Caco-2 (cell line): ENCODE measurements at places on chromosomes 2 and 18.

DNA sequence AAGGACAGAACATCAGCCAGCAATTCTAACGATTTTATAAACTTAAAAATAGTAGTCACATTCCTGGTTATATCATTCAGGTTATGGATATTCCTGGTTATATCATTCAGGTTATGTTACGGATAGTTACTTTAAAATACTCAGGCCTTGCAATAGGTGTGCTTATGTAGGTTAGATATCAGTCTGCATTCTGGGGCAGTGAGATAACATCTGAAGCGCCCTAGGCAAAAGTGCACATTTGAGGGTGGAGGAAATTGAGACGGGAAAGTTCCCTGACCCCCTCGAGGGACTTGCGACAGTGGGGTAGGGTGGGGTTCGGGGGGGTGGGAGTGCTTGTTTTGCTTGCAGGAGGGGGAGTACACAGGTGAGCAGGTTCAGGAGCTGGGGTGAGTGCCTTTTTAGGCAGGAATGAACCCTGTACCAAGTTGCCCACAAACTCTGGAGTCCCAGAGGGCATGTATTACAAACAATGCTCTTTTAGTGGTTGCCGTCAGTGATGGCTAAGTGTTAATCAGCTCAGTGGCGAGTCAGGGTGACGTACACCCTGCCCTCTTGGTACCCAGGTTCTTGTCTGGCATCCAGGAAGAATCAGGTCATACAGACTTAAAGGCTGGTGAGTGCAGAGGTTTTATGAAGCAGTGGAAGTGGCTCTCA is 31.8 kb downstream of the CREG2 start:
- no peaks in the 10 kb centered on the region for H3K36me3 ChIP-seq
- no peak for DNase-seq
- H3K4me3 ChIP-seq, result no peak overlapping the region
- H3K27ac ChIP-seq, result peak overlapping the region; percentile 76

DNA sequence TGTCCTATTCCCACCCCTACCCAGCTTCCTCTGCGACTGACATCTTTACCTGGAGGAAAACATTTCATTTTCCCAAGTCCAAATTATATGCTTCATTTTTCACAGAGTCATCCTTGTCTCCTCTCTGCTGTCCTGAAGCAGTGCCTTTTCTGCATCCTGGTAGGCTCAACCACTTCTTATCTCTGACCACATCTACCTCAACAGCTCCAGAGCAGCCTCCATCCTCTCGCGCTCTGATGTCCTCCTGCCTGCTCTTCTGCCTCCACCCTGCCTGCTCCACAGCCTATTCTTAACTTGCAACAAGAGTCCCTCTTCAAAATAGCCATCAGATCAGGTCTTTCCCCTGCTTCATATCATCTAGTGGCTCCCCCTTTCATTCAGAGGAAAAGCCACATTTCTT is 457.1 kb downstream of the PARD3B start:
- no peak for DNase-seq
- H3K4me1 ChIP-seq, result peaks cover under 1% of the 10 kb centered on the region; the same call in 1 of the 2 replicates
- no peak overlapping the region for H3K4me3 ChIP-seq
- no peaks in the 10 kb centered on the region for H3K27me3 ChIP-seq
- peak overlapping the region; percentile 11 for H3K27ac ChIP-seq
- no peaks in the 10 kb centered on the region for H3K36me3 ChIP-seq

GRCh38 chr2:12035029-12035720 is 288.7 kb downstream of the LPIN1 start:
- H3K27ac ChIP-seq, result no peak overlapping the region
- DNase-seq, result no peak
- no peaks in the 10 kb centered on the region for H3K36me3 ChIP-seq
- no peaks in the 10 kb centered on the region for H3K27me3 ChIP-seq
- H3K4me1 ChIP-seq, result no peaks in the 10 kb centered on the region

- H3K27ac ChIP-seq, result no peak overlapping the region
- no peaks in the 10 kb centered on the region for H3K4me1 ChIP-seq
- H3K27me3 ChIP-seq, result no peaks in the 10 kb centered on the region
- DNase-seq, result no peak
- H3K36me3 ChIP-seq, result no peaks in the 10 kb centered on the region
Observed at GRCh38 chr18:37551846-37552245, 13.8 kb downstream of the CELF4 start.

DNA sequence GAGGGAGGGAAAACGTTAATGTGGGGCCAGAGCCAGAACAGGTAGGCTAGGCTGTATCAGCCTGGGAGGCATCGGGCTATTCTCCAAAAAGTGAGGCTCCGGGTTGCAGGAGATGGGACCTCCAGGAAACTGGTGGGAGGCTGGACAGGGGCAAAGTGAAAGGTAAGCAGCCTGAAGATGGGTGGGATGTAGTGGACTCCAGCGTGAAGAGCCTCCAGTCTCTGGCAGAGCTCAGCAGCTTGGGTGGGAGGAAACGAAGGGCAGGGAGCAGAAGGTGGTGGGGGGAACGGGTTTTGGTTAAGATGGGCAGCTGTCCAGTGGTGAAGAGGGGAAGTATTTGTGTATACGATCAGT is 3.1 kb upstream of the EMX1 start:
- H3K27me3 ChIP-seq, result peaks cover 4% of the 10 kb centered on the region
- H3K27ac ChIP-seq, result no peak overlapping the region
- 0 out of 2 replicates have a peak, but pooled peaks cover 14% of the 10 kb centered on the region for H3K4me1 ChIP-seq
- no peak overlapping the region for H3K4me3 ChIP-seq
- no peak for DNase-seq

GRCh38 chr2:148926981-148927401 is 52.0 kb downstream of the KIF5C start:
- H3K4me3 ChIP-seq, result no peak overlapping the region
- no peaks in the 10 kb centered on the region for H3K4me1 ChIP-seq
- no peak overlapping the region for H3K27ac ChIP-seq
